ENCODE measurements at places on chromosomes 1 and 21. TPM values are rescaled to one million over a fixed set of nuclear protein-coding genes. Genes with fewer than 3 reads are reported as not detected.
A peak's percentile ranks its signal among the peaks of the same experiment; 100 is the strongest.

GRCh38 chr1:160363010-160363409 lies 3.9 kb upstream of the NHLH1 start:
- peaks cover 8% of the 10 kb centered on the region for H3K4me1 ChIP-seq
- DNase-seq, result no peak
- no peak overlapping the region for H3K27ac ChIP-seq
- no peak overlapping the region for H3K4me3 ChIP-seq

DNA sequence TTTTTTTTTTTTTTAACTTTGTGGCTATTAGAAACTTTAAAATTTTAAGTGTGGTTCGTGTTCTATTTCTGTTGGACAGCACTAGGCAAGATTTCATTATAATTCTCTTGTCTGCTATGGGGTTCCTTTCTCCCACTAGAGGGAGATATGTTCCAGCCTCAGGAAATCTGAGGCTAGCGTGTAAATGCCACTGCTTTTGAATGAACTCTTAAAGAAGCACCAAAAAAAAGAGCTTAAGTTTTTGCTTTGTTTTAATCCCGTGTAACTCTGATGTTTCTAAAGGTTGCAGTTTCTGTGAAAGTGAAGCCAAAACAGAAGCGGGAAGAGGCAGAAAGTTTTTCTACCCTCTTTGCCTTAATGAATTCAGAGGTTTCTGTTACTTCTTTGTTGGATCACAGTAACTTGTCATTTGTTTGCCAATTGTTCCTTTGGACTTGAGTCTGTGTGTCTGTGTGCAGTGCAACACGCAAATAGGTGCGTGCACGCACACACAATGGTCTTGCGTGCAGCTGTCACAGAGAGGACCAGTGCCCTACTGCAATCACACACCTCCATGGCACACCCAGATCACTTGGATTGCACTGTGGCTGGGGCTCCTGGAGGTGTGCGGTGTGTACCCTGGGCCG lies 32.3 kb downstream of the HHAT start:
- DNase-seq, result no peak
- no peak overlapping the region for H3K27ac ChIP-seq
- no peak overlapping the region for H3K4me3 ChIP-seq
- H3K27me3 ChIP-seq, result no peaks in the 10 kb centered on the region
- peaks cover 8% of the 10 kb centered on the region for H3K36me3 ChIP-seq

DNA sequence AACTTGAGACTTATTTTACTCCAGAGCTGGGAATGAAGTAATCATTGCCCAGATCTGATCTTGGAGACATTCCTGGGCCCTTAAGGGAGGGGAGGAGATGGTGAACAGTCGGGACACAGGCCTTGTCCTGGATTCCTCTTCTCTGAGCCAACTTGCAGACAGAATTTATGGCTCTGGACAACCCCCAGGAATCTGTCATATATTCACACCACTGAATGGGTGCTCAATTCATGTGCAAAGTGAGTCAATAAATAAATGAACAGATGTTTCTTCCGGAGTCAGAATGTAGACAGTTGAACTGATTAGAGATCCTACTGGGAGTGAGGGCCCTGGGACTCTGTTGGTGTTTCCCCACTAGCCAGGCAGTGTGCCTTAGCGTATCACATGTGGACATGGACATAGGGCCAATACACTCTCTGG lies 2.6 kb downstream of the TUFT1 start:
- H3K27me3 ChIP-seq, result no peaks in the 10 kb centered on the region
- H3K27ac ChIP-seq, result peak overlapping the region; percentile 89
- H3K4me1 ChIP-seq, result peaks cover 38% of the 10 kb centered on the region
- peak overlapping the region; percentile 96 for H3K4me3 ChIP-seq
- no peak for DNase-seq

- H3K4me1 ChIP-seq, result no peaks in the 10 kb centered on the region
- peaks cover 50% of the 10 kb centered on the region for H3K36me3 ChIP-seq
- no peak overlapping the region for H3K4me3 ChIP-seq
- no peak overlapping the region for H3K27ac ChIP-seq
- H3K27me3 ChIP-seq, result no peaks in the 10 kb centered on the region
- DNase-seq, result no peak
Observed at GRCh38 chr1:207331354-207332313, 10.2 kb downstream of the CD55 start.

MMEL1 gene
- total RNA-seq, result 4.5 TPM

UMODL1 gene
- not detected for total RNA-seq

PPIAL4G gene
- total RNA-seq, result not detected

TRNP1 gene
- total RNA-seq, result 29.3 TPM

GRCh38 chr1:163278602-163279001 lies 43.2 kb upstream of the NUF2 start:
- H3K27ac ChIP-seq, result no peak overlapping the region
- no peak for DNase-seq
- H3K27me3 ChIP-seq, result no peaks in the 10 kb centered on the region
- H3K4me1 ChIP-seq, result no peaks in the 10 kb centered on the region
- H3K36me3 ChIP-seq, result peaks cover 51% of the 10 kb centered on the region

UBASH3A gene
- not detected for total RNA-seq

- peaks cover 48% of the 10 kb centered on the region for H3K4me1 ChIP-seq
- no peaks in the 10 kb centered on the region for H3K36me3 ChIP-seq
- H3K4me3 ChIP-seq, result no peak overlapping the region
- H3K27me3 ChIP-seq, result peaks cover 7% of the 10 kb centered on the region
- DNase-seq, result no peak
Observed at GRCh38 chr1:47894410-47895278, 102.5 kb downstream of the TRABD2B start.

GRCh38 chr1:32918179-32918578 lies 17.0 kb upstream of the TMEM54 start:
- H3K4me1 ChIP-seq, result peaks cover 13% of the 10 kb centered on the region
- H3K4me3 ChIP-seq, result no peak overlapping the region
- H3K36me3 ChIP-seq, result no peaks in the 10 kb centered on the region
- H3K27ac ChIP-seq, result peak overlapping the region; percentile 21
- DNase-seq, result no peak

- H3K4me3 ChIP-seq, result no peak overlapping the region
- DNase-seq, result no peak
- H3K27me3 ChIP-seq, result no peaks in the 10 kb centered on the region
Observed at GRCh38 chr1:116854716-116855115, 55.0 kb upstream of the PTGFRN start.

PLA2G5 gene
- not detected for total RNA-seq

S100A14 gene
- 10.1 TPM for total RNA-seq

CASZ1 gene
- 11.2 TPM for total RNA-seq

DNA sequence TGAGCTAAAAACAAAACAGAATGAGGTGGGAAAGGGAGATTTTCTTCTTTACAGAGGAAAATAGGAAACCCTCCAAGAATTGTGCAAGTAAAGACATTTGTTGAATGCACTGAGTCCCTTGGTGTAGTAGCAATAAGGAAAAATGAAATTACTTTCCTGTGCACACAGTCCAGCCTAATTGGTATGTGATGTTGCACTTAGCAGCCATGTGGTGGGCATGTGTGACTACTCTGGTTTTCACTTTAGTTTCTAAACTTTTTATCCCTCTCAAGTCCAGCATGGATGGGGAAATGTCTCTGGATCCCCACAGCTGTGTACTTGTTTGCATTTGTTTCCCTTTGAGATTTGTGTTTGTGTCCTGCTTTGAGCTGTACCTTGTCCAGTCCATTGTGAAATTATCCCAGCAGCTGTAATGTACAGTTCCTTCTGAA lies 7.1 kb upstream of the AGO3 start:
- no peak for DNase-seq
- H3K27me3 ChIP-seq, result no peaks in the 10 kb centered on the region
- H3K27ac ChIP-seq, result no peak overlapping the region

DNA sequence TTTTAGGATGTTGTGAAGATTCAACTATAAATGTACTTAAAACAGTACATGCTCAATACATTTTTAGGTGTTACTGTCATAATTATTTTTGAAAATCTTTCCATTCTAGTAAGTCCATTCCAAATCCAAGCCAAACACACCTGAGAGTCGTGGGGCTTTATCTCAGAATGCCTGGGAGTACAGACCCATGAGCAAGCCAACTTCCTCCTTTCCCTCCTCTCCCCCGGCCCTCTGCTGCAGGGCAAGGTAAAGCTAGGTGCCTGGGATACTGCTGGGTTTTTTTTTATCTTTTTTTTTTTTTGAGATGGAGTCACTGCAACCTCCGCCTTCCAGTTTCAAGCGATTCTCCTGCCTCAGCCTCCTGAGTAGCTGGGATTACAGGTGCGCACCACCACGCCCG lies 16.5 kb downstream of the TMEM51 start:
- no peaks in the 10 kb centered on the region for H3K36me3 ChIP-seq
- no peak for DNase-seq
- no peaks in the 10 kb centered on the region for H3K27me3 ChIP-seq
- no peak overlapping the region for H3K27ac ChIP-seq
- no peak overlapping the region for H3K4me3 ChIP-seq

OR2L3 gene
- total RNA-seq, result not detected

DNA sequence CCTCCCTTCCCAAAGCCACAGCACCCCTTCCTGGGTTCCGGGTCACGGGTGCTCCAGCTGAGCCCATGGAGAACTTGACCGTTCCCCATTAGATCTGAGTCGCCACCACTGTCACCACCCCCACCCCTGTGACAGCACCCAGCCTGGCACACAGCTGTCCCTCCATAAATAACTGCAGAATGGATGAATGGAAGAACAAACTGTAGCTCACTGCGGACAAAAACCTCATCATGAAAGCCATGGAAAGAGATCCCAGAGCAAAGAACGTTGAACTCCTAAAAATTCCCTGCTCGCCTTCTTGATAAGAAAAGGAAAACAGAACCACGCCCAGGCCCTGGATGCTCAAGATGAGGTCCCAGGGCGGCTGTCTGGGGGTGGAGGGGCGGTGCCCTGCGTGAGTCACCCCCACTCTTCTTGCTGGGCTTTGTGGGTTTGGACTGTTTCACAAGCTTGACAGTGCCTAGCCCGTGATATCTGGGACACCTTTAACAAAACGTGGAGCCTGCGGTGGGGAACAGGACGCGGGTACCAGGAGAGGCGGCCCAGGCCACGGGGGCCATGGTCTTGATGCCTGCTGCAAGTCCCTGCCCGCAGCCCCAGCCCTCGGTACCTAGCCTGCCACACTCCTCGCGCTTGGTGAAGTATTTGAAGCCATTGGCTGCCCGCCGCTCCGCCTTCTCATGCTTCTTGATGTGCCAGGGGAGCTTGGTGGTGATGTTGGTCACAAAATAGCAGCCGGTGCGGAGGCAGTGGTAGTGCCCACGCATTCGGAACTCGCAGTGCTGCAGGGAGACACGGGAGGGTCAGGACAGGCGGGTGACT lies 151.9 kb downstream of the CASZ1 start:
- peaks cover 5% of the 10 kb centered on the region for H3K4me1 ChIP-seq
- no peak overlapping the region for H3K27ac ChIP-seq
- H3K4me3 ChIP-seq, result no peak overlapping the region
- H3K27me3 ChIP-seq, result peaks cover 18% of the 10 kb centered on the region
- DNase-seq, result no peak
- H3K36me3 ChIP-seq, result no peaks in the 10 kb centered on the region

DNA sequence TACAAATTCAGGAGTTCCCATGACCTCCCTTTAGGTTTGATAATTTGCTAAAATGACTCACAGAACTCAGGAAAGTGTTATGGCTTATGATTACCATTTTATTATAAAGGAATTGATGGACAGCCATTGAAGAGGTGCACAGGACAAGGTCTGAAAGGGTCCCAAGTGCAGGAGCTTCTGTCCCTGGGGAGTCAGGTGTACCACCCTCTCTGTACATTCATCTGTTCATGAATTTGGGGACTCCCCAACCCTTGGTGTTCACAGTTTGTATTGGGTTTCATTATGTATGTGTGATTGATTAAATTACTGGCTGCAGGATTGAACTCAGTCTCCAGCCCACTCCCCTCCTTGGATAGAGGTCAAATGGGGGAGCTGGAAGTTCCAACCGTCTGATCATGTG lies 10.8 kb upstream of the IL10RB start:
- no peak for DNase-seq
- H3K36me3 ChIP-seq, result peaks cover 60% of the 10 kb centered on the region
- H3K27me3 ChIP-seq, result no peaks in the 10 kb centered on the region
- no peak overlapping the region for H3K27ac ChIP-seq

LRRC39 gene
- total RNA-seq, result 1.7 TPM

HMGCS2 gene
- 1.4 TPM for total RNA-seq

GRCh38 chr1:8200317-8201115 lies 117.4 kb upstream of the SLC45A1 start:
- H3K27ac ChIP-seq, result peak overlapping the region; percentile 98
- peaks cover 66% of the 10 kb centered on the region for H3K4me1 ChIP-seq
- H3K36me3 ChIP-seq, result no peaks in the 10 kb centered on the region
- no peak overlapping the region for H3K4me3 ChIP-seq
- DNase-seq, result no peak

DNA sequence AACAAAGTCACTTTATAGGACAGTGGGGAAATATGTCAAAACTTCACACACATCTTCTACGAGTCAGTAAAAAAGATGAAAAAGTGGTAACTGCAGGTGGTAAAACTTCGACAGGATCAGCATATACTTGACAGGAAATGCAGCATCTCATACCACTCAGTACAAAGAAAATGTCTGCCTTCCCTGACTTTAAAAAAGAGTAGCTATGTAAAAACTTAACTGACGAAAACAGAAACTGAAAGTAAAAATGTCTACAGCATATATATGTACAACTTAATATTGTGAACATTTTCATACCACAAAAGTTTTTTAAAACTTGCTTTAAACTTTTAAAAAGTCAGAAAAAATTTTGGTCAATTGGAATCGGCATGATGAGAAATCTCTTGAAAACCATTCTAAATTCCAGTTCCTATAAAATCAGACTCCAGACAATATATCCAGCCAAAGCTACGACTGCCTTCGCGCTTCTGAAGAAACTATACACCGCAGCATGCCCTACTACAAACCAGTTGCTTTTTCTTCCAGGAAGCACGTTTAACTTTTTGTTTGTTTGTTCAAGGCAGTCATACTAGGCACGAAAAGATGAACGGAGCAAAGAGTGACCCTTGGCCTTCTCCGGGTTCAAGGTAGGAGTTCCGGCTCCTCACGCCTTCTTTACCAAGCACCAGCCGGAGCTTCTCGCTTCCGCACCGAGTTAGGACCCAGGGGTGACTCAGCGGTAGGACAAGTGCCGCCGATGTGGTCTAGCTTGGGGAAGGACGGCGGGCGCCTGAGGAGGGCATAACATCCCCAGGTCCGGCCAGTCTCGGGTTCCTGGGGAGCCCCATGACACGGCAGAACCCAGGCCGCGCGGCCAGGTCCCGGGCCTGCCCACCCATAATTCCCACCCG lies 612 bp downstream of the PSMA5 start:
- peaks cover 30% of the 10 kb centered on the region for H3K4me1 ChIP-seq
- H3K4me3 ChIP-seq, result peak overlapping the region; percentile 91
- no peak for DNase-seq
- no peaks in the 10 kb centered on the region for H3K27me3 ChIP-seq
- H3K36me3 ChIP-seq, result no peaks in the 10 kb centered on the region

Measured in mesothelial cell of epicardium (in vitro differentiated cells).